ENCODE measurements at places on chromosomes 3 and 15.

DNA sequence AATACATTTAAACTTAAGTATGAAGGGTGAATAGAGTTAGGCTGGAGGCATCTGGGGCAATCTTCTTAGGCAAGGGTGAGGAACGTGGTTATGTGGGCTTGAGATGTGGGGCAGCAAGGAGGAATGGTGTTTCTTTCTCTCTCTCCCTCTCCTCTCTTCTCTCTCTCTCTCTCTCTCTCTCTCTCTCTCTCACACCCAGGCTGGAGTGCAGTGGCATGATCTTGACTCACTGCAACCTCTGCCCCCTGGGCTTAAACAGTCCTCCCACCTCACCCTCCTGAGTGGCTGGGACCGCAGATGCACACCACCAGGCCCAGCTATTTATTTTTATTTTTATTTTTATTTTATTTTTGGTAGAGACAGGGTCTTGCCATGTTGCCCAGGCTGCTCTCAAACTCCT is 4.0 kb upstream of the MGA start:
- no peak for DNase-seq

DNA sequence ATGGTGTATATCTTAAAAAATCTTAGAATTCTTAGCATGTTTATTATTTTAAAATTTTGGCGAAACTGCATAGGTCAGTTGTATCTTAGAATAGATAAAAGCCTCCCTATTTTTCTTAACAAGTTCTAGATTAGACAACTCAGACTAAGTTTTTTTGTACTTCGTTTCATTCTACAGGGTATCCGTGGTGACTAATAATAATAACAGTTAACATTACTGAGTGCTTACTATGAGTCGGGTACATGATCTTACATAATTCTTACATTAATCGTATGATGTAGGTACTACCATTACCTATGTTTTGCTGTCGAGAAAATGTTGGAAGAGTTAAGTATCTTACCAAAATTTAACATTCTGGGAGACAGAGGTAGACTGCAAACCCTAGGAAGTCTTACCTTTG is 60.7 kb downstream of the UBE2E2 start:
- no peak for DNase-seq

GRCh38 chr3:114499976-114500375 is 206.1 kb downstream of the TIGIT start:
- no peak for DNase-seq

GRCh38 chr3:111470032-111470431 is 72.0 kb upstream of the CD96 start:
- no peak for DNase-seq

GRCh38 chr3:65251375-65251774 is 563.6 kb upstream of the ADAMTS9 start:
- no peak for DNase-seq

DNA sequence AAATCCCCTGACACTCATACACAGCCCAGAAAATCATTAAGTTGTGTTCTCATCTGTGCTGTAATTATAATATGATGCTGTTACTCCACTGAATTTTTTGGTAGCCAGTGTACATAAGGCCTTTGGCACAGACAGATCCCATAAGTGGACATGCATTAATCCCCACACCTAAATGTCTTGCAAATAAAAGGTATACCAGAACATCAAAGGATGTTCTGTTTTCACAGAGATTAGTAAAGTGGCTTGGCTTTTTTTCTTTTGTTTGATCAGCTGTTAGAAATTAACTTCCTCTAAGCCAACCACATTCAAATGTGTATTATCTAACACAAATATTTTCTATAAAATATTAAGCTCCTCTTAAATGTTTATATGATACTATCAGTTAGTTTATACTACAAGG is 2.7 kb downstream of the SST start:
- no peak for DNase-seq

Data from activated naive CD8-positive, alpha-beta T cell treated with anti-CD3 and anti-CD28 coated beads for 36 hours (primary cell).